Stimulated activated CD8-positive, alpha-beta memory T cell treated with anti-CD3 and anti-CD28 coated beads, Interleukin-2, amount 100 ng/mL, for 1 hour (primary cell): ENCODE measurements at places on chromosomes 12 and 14.
A peak's percentile ranks its signal among the peaks of the same experiment; 100 is the strongest.

- DNase-seq, result no peak
These were observed 2.1 kb upstream of the PDZRN4 start for GRCh38 chr12:41186026-41186425.

GRCh38 chr12:25723921-25724491 lies 170.9 kb upstream of the LMNTD1 start:
- DNase-seq, result no peak

DNA sequence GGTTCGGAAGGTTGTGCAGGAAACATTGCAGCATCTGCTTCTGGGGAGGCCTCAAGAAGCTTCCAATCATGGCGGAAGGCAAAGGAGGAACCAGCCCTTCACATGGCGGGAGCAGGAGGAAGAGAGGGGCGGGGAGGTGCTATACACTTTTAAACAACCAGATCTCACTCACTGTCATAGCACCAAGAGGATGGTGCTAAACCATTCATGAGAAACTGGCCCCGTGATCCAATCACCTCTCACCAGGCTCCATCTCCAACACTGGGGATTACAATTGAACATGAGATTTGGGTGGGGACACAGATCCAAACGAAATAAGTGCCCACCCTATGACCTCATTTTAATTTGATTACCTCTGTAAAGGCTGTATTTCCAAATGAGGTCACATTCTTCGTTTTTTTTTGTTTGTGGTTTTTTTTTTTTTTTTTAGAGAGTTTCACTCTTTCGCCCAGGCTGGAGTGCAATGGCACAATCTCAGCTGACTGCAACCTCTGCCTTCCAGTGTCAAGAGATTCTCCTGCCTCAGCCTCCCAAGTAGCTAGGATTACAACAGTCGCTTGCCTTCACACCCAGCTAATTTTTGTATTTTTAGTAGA lies 11.4 kb upstream of the ORAI1 start:
- no peak for DNase-seq

GRCh38 chr14:101061411-101062064 lies 158.0 kb upstream of the RTL1 start:
- DNase-seq, result no peak

GRCh38 chr12:56529656-56530055 lies 8.0 kb downstream of the RBMS2 start:
- DNase-seq, result no peak

DNA sequence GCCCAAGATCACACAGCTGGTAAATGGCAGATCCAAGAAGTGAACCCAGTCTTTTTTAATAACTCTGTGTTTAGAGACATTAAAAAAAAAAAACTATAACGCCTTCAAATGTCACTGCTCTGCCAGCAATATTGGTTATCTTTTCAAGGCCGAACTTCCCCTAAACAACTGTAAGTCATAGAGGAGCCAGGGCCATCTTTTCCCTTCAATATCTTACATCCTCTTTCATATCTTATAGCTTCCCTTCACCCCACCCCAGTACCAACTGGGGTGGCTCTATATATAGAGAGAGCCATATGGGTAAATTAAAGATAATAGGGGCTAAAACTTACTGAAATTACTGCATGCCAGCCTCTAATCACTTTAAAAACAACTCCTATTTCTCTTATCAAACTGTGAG lies 100.2 kb downstream of the STAB2 start:
- no peak for DNase-seq

GRCh38 chr14:93049315-93049714 lies 66.4 kb downstream of the ITPK1 start:
- no peak for DNase-seq

DNA sequence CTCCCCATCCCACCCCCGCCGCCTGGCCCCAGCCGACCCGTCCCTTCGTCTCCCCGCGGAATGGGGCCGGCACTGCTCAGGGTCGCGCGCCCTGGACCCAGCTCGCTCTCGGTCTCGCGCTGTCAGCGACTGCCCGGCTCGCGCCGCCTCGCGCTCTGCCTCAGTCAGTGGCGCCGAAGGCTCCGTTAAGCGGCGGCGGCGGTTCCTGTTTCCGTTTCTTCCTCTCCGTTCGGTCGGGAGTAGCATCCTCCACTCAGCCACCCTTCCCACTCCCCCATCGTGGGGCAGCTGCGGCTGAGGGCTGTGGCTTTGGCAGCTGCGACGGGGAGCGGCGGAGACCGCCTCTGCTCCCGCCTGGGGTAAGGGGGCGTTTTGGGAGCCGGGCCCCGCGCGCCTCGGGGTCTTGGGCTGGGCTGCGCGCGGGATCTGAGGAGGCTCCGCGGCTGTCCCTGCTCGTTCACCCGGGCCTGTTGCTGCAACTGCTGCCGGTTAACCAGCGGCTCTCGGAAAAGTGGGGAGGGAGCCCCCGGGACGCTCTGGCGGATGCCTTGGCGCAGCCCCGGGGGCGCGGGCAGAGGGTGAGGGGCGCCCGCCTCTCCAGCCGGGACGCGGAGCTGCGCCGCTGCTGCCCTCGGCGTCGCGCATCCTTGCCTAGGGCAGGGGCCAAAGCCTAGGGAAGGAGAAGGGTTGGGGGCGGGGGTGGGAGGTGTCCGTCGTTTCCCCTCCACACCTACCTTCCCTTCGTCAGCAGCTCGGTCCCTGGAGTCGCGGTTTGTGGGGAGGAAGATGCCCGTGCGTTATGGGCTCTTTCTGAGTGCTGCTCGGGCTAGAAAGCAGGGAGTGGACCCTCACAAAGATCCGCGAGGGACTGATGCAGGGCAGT lies 567 bp downstream of the FUT8 start:
- peak; percentile 4 for DNase-seq

- no peak for DNase-seq
These were observed 221.8 kb upstream of the ARHGAP5 start for GRCh38 chr14:31855262-31855661.

- no peak for DNase-seq
These were observed 184.4 kb upstream of the GRIP1 start for GRCh38 chr12:66863276-66863675.

GRCh38 chr14:63470962-63471793 lies 72.0 kb downstream of the PPP2R5E start:
- no peak for DNase-seq

DNA sequence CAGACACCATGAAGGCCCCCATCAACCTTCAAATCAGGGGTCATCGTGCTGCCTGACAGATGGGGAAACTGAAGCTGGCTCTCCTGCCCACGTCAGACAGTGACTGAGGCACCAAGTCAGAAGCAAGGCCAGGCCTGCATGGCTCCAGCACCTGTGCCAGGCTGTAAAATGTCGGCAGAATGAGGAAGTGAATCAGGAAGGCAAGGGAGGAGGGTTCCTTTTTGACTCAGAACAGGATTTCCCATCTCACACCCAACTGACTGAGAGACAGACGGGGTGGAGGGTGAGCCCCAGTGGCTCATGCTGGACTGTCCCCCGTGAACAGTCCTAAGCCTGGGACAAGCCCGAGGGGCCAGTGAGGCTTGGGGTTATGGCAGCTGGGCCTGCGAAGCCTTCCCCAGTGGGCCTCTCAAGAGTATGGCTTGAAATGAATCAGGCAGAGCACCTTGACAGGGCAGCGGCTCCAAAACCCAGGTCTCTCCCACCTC lies 20.9 kb downstream of the SYNE3 start:
- DNase-seq, result no peak

DNA sequence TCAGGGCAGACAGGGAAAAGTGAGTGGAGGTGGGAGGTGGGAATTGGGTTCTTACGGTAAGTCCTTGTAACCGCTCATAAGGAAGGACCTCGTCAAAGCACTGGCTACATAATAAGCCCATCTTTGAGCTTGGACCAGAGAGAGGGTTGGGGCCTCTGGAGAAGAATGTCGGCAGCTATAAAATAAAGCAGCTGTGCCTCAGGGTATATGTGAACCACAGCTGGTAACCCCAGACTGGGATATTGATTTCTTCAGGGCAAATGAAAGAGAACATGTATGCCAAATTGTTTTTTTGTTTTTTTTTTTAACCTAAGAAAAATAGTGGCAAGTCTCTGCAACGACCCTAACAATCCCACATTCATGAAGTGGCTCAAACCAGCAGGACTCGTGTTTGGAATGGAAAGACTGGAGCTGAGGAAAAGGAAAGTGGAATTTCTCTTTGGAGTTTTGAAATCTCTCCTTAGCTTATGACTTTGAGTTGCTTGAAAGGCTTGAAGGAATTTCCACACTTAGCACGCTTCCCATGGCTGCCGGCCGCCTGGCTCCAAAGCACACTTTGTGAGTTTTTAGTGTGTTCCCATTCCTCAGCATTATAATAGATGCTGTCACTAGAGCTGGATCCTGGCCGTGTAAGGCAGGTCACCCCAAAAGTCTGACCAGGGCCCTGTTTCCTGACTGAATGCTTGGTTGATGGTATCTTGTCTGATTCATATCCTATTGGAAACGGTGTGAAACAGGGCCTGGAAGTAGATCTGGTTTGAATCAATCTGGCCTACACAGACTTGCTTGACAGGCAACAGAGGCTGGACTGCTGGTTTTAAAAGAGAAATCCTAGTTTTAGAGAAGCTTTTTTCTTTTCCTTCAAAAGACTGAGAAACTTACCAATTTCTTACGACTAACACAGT lies 244.7 kb downstream of the MSRB3 start:
- no peak for DNase-seq

DNA sequence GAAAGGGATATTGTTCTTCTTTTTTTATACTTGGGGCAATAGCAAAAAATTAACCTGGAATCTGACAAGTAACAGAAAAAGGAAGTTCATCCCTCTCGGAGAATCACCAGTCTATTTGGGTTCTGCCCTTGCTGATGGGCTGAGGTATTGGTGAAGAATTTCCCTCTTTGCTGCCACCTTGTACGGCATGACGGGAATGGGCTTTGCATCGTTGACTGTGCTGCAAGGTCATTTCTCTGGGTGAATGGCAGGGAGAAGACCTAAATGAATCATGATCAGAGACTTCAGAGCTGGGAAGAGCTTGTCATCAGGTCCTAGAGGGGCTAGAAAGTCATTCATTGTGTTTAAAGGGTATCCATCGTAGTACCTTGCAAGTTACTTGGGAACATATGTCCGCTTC lies 12.0 kb downstream of the C1S start:
- DNase-seq, result no peak

- DNase-seq, result no peak
These were observed 622.4 kb downstream of the SLC6A15 start for GRCh38 chr12:84290168-84290567.

DNA sequence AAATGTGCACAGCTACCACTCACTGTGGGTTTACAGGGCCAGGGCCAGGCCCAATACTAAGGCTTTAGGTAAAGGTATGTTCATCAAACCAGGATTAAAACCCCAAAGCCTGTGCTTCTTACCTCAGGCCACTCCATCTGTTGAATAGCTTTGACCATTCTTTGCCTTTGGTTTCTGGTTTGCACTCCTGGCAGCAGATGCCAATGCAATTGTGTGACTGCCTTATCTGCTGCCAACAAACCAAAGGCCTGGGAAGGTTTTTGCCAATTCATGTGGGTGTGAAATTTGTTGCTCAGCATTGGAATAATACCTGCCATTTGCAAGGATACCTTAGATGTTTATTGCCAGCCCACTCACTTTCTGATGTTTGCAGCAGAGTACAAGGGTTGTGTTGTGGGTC lies 221.6 kb downstream of the C12orf75 start:
- no peak for DNase-seq
